Esophagus (tissue), 2 donors: ENCODE measurements at places on chromosomes 12 and 14. TPM values are rescaled to one million over a fixed set of nuclear protein-coding genes. Genes with fewer than 3 reads are reported as not detected.

AQP2 gene
- polyA plus RNA-seq, result not detected

PLEKHH1 gene
- polyA plus RNA-seq, result 10.3 TPM

KSR2 gene
- polyA plus RNA-seq, result 0.01 TPM

SLCO1B3 gene
- polyA plus RNA-seq, result 0.15 TPM

DNAI7 gene
- 0.18 TPM for polyA plus RNA-seq

IL31 gene
- not detected for polyA plus RNA-seq

SLC7A7 gene
- polyA plus RNA-seq, result 1.5 TPM

ANO2 gene
- polyA plus RNA-seq, result 1.4 TPM

POC1B gene
- 4.0 TPM for polyA plus RNA-seq

LMNTD1 gene
- polyA plus RNA-seq, result not detected
